Stimulated activated CD4-positive, alpha-beta T cell treated with anti-CD3 and anti-CD28 coated beads, Interleukin-2, amount 100 ng/mL, for 48 hours (primary cell): ENCODE measurements at places on chromosomes 12 and 14.

- DNase-seq = no peak
These were observed 283.8 kb downstream of the VRK1 start for GRCh38 chr14:97080991-97081390.

DNA sequence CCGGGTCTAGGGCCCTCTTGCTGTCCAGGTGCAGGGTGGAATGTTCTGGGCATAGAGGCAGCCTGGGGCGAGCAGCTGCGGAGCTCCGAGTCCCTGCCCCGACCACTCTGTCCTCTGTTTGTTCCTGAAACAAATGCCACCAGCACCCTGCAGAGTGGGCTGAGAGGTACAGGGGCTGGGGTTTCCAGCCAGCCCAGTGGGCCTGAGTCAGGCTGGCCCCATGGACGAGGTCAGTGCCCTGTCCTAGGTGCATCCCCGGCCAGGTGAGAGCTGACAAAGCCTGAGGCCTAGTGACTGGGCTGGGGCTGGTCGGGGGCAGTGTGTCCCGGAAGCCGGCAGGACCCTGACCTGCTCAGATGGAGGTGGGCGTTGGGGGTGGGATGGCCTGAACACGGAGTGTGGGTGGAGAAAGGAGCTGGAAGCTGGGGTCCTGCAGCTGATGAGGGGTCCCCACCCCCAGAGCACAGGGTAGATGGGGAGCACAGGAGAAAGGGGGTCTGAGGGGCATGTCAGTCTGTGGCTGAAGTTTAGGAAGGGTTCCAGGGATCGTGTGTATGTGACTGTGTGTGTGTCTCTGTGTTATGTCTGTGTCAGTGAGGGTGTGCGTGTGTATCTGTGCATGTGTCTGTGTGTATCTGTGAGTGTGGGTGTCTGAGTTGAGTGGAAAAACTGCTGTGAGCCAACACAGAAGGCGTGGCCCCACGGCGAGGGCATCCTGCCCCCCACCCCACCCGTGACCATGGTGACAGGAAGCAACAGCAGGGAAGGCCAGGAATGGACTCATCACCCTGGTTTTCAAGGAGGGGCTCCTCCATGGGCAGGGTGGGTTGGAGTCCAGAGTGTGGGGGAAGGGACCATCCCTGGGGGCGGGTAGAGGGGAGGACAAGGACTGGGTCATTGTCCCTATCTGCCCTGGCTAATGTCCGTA lies 2.4 kb upstream of the CRIP1 start:
- no peak for DNase-seq

- no peak for DNase-seq
These were observed 28.6 kb downstream of the PRICKLE1 start for GRCh38 chr12:42560977-42561376.

- no peak for DNase-seq
These were observed 509.4 kb downstream of the GALC start for GRCh38 chr14:87483271-87484260.

- no peak for DNase-seq
These were observed 364.2 kb downstream of the SOX5 start for GRCh38 chr12:23585156-23585781.

- DNase-seq = no peak
These were observed 135.3 kb downstream of the NTF3 start for GRCh38 chr12:5567016-5567725.
